Right ventricle myocardium inferior (tissue), 1 donor: ENCODE measurements at places on chromosomes 5 and 9. TPM values are rescaled to one million over a fixed set of nuclear protein-coding genes. Genes with fewer than 3 reads are reported as not detected.

CTSV gene
- total RNA-seq = not detected

GRCh38 chr5:103703617-103704016 lies 141.0 kb upstream of the NUDT12 start:
- DNase-seq = no peak

- no peak for DNase-seq
These were observed 18.5 kb downstream of the AGTPBP1 start for GRCh38 chr9:85723215-85723614.

DNA sequence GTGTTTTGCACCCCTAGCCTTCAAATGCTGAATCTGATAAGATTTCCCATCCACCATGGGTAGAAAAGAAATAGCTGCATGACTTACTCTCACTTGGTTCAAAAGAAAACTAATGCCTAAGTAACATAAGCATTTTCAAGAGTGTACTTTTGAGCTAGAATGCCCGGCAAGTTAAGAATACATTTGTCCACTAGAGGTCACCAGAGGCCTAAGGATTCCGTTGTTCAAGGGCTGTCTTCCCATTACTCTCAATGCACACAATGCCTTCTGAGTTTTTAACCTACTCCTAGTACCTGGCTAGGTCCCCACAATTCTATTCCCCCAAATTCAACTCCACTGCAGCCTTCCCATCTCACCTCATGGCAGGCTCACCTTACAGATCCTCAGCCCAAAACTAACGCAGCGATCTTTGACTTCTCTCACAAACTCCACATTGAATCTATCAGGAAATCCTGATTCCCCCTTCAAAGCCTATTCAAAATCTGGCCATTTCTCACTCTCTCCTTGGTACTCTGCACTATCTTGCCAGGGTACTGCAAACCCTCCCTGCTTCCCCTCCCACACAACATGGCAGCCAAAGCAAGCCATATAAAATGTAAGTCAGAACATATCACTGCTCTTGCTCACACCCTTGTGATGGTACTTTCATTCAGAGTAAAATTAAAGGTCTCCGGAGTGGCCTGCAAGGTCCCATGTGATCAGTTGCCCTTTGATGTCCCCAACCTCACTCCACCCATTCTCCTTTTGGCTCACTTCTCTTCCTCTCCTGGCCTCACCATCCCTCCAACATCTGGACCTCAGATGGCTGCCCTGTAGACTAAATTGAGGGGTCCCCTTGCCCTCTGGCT lies 13.4 kb downstream of the OXCT1 start:
- DNase-seq = no peak

SYNPO gene
- total RNA-seq = 587 TPM

DNA sequence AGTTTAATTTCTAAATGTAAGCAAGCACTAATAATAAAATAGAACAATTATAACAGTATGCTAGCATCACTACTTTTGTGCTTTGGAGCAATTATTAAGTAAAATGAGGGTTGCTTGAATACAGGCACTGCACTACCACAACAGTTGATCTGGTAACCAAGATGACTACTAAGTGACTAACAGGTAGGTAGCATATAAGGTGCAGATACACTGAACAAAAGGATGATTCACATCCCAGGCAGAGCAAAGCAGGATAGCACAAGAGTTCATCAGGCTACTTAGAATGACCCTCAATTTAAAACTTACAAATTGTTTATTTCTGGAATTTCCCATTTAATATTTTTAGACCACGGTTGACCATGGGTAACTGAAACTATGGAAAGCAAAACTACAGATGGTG lies 48.0 kb upstream of the RGS7BP start:
- no peak for DNase-seq

- DNase-seq = no peak
These were observed 496 bp downstream of the MAPK9 start for GRCh38 chr5:180291234-180291940.

DNA sequence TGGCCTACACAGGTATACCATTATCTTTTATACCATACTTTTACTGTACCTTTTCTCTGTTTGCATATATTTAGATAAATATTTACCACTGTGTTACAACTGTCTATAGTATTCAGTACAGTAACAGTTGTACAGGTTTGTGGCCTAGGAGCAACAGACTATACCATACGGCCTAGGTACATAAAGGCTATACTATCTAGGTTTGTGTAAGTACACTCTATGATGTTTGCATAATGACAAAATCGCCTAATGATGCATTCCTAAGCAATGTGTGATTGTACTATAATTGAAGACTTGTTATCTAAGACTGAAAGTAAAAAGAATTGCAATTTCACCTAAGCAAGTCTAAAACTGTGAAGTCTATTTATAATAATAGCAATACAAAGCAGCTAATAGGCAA lies 3.9 kb downstream of the C9orf72 start:
- DNase-seq = no peak

GLDC gene
- not detected for total RNA-seq

GRCh38 chr5:22596404-22596970 lies 256.7 kb downstream of the CDH12 start:
- no peak for DNase-seq

GRCh38 chr9:92360083-92360482 lies 34.3 kb downstream of the CENPP start:
- DNase-seq = no peak

DNA sequence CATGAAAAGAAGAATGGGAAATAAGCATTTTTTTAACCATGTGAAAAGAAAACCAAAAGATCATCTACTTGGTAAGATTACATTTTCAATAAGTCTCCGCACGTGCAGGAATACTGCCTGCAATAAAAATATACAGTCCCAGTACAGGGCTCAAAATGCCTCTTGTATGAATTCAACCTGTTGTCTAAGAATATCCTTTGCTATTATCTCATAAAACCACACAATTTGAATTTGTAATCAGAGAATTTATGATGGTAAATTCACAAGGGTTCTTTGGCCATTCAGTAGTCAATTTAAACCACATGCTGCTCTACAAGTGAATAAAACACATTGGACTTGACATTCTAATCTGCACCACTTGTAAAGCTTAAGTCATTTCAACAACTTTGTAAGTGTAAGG lies 46.6 kb downstream of the ST8SIA4 start:
- DNase-seq = no peak

- DNase-seq = peak; percentile 87
These were observed 39.8 kb downstream of the NEK6 start for GRCh38 chr9:124297551-124297901.

GRCh38 chr5:1246711-1247431 lies 21.7 kb downstream of the SLC6A18 start:
- DNase-seq = no peak

SPATA31A6 gene
- not detected for total RNA-seq

DNA sequence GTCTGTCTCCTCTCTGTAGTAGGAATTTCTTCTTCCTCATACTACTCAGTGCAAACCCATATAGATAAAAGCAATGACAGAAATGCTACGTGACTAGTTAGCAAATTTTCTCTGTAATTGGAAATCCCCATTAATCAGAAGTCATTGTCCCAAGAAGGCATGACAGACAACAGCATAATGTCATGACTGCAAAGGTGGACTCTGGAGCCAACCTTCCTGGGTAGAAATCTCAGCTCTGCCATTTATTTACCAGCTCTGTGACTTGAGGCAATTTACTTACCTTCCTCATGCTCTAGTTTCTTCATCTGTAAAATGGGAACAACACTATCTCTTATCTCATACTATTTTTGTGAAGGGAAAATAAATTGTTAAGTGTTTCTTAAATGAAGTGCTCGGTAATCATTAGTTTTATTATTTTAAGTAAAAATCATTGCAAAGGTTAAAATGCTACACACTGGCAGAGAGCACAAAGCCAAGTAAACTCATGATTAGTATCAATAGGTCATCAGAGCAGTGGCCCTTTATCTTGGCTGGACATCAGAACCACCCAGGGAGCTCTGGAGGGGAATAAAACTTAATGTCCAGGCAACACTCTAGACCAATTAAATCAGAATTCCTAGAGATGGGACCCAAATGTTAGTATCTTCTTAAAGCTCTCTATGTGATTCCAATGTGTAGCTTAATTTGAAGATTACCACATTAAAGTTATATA lies 43.8 kb upstream of the FST start:
- no peak for DNase-seq

DNA sequence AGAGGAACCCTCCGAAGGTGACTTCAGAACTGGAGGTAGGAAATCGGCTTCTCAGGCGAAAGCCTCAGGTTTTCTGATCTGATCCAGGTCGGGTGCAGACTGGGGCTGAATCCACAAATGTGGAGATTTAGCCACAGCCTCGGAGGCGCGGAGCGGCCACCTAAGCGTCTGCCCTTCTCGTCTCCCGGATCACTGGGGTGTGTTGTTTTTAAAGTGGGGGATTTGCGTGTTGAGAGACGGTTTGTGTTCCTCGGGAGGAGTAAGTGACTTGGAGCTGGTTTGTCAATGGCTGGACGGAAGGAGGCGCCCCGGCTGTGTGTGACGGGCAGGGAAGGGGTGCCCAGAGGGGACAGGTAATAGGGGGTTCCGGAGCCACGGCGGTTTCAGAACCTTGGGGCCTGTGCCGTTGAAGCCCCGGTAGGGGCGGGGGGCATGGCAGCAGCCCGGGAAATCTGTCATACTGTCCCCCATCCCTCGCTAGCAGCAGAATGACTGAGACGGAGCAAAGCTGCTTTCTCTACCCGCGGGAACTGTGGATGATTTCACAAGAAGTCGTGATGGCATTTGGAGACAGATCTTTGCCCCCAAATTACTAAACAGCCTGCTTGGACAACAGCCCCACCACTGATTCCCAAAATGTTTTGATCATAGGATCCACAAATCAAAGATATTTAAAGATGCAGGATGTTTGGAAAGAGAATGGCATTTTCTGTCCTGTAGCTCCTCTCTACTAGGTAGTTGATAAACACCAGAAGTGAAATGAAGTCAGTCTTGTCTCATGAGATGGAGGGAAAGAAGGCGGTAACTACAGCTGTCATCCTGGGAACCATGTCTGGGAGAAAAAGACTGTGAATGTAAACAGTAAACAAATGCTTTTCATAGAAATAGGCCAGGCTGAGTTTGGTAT lies 216.5 kb downstream of the PDZD2 start:
- DNase-seq = no peak

GDF9 gene
- total RNA-seq = 0.24 TPM

DNA sequence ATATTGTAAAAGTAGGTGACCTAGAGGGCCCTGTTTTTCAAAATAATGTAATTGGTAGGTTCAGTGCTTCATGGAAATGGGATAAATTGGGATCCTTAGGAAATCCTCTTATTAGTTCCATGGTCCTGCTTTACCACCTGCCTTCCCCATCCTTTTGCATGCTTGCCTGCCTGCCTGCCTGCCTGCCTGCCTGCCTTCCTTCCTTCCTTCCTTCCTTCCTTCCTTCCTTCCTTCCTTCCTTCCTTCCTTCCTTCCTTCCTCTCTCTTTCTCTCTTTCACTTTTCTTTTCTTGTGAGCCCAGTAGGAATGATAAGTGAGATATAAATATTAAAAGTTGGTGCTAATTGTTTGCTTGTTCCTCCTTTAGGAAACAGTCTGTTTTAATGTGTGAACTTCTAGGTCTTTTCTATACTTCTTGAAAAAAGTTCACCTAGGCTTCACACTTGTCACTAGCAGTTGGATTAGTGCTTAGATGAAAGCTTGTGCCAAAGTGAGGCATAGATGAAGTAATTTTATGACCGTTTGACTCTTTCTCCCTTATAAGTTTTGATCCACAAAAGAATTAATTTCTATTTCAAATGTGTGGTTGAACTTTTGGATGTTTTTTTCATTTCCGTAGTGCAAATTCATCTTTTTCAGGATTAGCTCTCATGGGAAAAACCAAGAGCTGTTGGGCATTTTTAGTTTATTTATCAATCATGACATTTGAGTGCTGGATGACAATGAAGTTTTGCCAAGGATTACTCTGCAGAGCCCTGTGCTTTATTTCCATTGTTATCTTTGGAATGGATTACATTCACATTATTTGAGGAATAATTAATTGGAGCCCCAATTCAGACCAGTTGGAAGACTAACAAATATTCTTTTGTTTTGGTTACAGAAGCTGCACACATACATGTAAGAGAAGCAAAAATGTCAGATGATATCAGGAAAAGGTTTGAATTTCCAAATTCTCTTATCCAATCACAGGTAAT lies 30.7 kb downstream of the FOCAD start:
- no peak for DNase-seq

GPX8 gene
- 7.4 TPM for total RNA-seq

GRCh38 chr5:143165049-143165880 lies 238.2 kb downstream of the NR3C1 start:
- DNase-seq = no peak

DNA sequence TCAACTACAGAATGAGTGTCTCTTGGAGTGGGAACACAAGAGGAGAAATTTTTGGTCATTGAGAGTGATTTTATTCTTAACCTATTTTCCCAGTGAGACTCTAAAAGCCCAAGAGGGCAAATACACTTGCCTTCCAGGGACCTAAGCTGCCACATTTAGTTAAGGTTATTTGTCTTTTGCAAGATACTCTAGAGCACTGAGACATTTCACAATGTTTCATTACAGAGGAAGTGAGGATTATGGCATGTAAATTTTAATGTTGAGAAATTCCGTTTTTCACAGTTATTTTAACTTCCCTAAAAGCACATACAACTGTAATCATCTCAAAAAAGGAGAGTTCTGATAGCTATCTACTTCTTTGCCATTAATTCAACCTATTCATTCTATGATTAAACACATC lies 38.7 kb upstream of the RAB3C start:
- no peak for DNase-seq

DNA sequence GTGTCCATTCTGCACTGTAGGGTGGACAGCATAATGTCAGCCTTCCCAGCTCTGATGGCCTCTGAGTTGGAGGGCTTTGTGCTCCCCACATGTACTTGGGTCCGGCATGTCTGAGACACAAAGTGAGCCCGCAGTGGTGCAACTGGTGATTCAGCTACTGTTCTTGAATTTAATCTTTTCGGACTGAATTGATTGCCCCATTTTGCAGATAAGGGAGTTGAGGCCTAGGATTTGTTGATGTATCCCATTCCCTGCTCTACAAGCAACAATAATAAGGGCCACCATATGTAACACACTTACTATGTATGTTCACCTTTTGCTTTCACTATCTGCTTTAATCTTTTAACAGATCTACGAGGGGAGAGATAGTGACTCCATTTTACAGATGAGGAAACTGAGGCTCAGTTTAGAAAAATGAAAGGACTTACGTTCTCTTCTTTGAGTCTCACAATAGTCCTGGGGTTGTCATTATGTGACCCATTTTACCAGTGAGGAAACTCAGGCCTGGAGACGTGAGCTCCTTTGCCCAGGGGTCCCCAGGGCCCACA lies 4.5 kb downstream of the GSN start:
- no peak for DNase-seq

DNA sequence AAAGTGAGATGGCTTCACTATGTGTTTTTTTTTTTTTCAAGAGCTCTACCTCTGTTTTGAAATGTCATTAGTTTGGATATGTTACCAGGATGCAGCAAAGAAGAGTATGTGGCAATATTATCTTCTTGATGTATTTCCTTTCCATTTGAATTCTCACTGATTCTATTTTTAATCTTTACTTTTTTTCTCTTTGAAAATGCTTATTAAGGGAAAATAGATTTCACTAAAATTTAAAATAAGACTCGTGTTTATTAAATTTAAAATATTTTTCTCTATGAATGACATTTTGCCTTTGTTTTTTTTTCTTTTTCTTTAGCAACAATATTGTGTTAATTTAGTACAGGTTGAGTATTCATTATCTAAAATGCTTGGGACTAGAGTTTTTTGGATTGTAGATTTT lies 29.2 kb downstream of the TENT2 start:
- no peak for DNase-seq

- DNase-seq = no peak
These were observed 108.7 kb upstream of the ADRA1B start for GRCh38 chr5:159807586-159807985.

CAVIN4 gene
- 79.3 TPM for total RNA-seq

GRCh38 chr9:21919377-21920362 lies 74.5 kb downstream of the CDKN2A start:
- DNase-seq = no peak
